ENCODE measurements at places on chromosomes 2 and 18.
A peak's percentile ranks its signal among the peaks of the same experiment; 100 is the strongest.

DNA sequence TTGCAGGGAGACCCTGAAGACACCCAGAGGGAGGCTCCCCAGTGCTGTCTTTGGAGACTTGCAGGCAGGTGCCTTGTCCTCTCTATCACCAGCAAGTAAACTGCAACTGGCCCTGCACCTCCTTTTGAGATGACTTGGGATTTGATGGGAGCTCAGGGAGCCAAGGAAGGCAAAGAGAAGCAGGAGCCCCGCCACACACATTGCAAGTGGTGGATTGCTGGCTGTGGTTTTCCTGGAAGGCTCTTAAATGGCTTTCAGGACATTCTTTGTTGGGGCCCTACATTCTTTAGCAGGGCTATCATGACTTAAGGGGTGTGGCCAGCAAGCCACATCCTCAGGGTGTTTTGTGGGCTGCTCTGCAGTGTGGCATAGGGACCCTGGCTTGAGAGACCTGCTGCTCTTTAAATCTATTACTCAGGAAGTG, 39.9 kb upstream of the CDC42EP3 start:
- DNase-seq: no peak

DNA sequence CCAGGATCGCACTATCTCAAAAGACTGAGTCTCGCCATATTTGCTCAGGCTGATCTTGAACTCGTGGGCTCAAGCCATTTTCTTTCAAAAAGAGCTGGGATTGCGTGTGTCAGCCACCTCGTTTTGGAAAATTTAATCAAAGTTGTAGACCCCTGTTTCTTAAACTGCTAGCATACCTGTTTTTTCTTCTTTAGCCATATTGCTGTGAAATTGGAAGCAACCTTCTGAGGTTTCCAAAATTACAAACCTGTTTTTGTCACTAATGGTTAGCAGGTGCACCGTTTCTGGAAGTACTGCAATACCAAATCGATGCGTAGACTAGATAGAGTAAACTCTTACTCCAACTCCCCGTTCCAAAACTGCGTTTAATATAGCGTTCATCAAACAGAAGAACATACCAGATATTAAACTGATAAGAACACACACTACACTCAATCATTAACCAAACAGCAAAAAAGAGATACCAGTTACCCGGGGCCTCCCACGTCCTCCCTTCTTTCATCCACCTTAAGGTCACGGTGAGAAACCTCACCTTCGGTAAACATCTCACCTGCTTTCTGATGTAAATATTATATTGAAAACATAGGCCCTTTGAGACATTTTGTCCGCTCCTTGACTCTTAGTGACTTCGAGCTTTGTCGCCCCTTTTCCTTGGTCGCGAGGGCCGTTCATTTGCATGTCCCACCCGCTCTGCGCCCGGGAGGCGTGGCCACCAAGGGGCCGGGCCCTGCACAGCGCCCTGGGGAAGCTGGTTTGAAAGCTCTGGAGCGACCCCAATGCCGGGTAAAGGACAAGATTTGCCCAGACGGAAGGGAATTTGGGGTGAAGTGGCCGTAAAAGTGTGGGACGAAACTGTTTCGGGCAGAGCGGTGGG, at the start of gene RNU2-63P:
Gene RNU2-63P, minus strand, starts transcription at position 462 of the 874 bp plus-strand sequence.
- DNase-seq: peak; percentile 31

DNA sequence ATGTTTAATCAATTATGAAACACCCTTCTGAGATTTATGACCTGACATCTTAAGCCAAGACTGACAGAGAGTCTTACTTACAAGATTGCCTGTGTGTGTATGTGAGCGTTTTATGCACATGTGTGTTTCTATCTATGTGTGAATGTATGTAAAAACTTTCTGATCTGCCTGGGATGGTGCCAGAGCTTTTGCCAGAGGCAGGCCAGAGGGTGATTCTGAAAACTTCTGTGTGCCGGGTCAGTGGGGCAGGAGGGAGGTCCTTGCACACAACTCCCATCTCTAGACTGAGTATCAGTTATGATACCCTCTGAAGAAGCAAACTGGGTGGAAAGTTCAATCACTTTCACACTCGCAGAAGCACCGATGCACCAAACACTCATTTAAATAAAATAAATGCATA, 335.0 kb upstream of the NT5C1B start:
- DNase-seq: no peak

- DNase-seq: no peak
These were observed 69.2 kb downstream of the TRIP12 start for GRCh38 chr2:229852565-229852964.

- DNase-seq: no peak
These were observed 92.7 kb downstream of the FAM124B start for GRCh38 chr2:224309176-224309575.

DNA sequence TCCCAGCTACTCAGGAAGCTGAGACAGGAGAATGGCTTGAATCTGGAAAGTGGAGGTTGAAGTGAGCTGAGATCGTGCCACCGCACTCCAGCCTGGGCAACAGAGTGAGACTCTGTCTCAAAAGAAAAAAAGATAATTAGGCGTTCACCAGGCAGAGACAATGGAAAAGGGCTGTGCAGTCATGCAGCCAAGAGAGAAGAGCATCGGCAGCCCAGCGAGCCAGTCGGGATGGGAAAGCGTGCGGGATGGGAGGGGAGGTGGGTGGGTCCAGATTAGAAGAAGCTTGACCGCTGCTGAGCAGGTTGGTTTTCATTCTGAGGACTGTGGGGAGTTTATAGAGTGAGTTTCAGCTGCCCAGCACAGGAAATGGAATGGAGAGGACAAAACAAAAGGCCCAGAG, 15.0 kb upstream of the CYS1 start:
- DNase-seq: no peak

GRCh38 chr2:149330127-149331022, at the start of gene LYPD6:
Gene LYPD6 (plus strand): TSS chr2:149330587. CDS start chr2:149437709, 107,122 bp downstream.
- peak; percentile 66 for DNase-seq

DNA sequence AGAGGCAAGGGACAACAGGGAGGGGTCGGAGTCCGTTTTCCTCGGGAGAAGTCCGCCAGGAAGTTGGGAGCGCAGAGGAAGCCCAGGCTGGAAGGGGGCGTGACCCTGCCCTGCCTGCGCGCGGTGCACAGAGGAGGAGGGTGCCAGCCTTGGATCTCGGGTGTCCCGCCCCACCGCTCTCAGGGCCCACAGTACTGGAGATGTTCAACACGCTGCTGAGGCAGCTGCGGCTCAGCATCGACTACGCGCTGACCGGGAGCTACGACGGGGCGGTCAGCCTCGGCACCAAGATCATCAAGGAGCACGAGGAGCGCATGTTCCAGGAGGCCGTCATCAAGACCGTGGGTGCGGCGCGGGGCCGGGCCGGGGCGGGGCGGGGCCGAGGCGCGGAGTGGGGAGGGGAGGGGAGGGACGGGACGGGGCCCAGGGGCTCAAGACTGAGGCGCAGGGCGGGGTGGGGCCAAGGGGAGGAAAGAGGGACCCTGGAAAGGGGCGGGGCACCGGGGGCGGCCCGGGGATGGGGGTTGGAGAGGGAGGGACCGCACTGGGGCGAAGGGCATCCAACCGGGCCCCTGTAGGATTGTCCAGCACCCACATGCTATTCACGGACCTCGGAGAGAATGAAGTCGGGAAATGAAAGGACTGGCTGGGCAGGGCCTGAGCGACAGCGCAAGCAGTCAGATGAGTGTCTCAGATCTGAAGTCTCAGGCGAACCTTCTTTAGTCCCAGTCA, 36.6 kb downstream of the POMC start:
- DNase-seq: no peak

DNA sequence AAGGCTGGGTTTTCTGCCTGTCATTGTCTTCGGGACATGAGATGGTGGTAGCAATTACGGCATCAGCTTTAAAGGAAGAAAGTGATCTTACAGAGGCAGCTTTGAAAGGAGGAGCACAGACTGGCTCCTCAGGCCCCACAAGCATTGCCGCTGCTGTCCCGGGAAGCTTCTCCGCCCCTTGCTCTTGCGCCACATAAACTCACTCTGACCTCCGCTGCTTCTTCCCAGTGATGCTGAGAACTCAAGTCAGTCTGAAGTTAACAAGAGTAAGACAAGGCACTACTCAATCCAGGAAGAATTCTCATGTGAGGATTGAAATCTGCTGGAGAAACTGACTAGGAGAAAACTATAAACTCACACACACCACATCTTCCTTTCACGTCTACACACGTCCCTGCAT, 112.4 kb upstream of the RIOK3 start:
- no peak for DNase-seq

GRCh38 chr2:202069170-202070067, 3.6 kb upstream of the KIAA2012 start:
- no peak for DNase-seq

DNA sequence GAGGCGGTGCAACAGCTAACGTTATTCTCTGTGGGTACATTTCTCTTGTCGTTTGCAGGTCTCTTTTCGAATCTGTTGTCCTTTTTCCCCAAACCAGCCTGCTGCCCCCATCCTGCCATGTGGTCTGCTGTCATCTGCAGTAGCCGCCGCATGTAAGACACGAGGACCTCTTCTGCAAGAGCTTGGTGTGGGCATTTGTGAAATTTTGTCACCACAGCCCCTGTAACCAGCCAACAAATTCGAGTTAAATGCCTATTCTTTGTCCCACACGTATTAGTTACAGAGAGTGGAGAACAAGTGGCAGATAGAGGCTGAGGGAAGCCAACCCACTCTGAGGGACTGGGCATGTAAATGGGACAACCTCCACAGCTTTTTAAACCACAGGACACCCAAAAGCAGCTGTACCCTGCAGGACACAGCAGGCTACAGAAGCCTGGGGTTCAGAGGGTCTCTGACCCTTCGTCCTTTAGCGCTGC, 35.0 kb downstream of the ITGA6 start:
- no peak for DNase-seq

- DNase-seq: no peak
These were observed 47.9 kb upstream of the FANCL start for GRCh38 chr2:58289029-58289428.

DNA sequence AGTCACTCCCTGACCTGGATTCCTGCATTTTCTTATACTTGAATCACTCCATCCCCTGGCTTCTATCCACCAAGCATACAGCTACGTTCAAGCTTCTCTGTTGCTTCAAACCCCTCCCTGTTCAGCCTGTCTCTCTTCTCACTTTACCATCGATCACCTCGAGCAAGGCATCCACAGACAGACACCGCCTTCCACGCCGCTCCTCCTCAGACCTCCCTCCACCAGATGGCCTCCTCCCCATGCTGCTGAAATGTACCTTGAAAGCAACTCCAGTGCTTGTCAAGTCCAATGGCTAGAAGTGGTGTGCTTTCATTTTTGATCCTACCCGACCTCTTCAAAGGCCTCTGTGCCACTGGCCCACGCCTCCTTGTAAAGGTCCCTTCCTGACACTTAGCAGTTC, 131.3 kb upstream of the ACAA2 start:
- no peak for DNase-seq

GRCh38 chr2:216683846-216684245, 11.5 kb downstream of the IGFBP5 start:
- no peak for DNase-seq

GRCh38 chr2:65877331-65878010, 445.1 kb upstream of the SPRED2 start:
- DNase-seq: no peak

DNA sequence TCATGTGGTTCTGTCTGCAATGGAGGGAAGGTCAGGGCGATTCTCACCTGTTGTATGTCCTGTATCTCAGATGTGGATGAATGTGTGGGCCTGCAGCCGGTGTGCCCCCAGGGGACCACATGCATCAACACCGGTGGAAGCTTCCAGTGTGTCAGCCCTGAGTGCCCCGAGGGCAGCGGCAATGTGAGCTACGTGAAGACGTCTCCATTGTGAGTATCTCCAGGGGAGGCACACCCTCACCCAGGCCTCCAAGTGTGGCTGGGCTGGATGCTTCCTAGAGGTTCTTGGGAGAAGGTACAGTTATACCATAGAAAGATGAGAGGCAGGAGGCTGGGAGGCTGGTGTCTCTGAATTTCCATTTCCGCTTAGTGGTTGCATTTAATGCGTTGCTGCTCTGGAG, 46.9 kb downstream of the FBLN7 start:
- DNase-seq: no peak

GRCh38 chr2:115369400-115369799, 927.0 kb downstream of the DPP10 start:
- no peak for DNase-seq

- DNase-seq: no peak
These were observed 85.4 kb downstream of the NCKAP1 start for GRCh38 chr2:182952741-182953450.

GRCh38 chr2:241877989-241878970, 8.8 kb downstream of the RTP5 start:
- peak; percentile 55 for DNase-seq

GRCh38 chr2:229768235-229768634, 53.9 kb upstream of the DNER start:
- DNase-seq: no peak

GRCh38 chr18:59172664-59173249, 33.1 kb downstream of the SEC11C start:
- DNase-seq: no peak

DNA sequence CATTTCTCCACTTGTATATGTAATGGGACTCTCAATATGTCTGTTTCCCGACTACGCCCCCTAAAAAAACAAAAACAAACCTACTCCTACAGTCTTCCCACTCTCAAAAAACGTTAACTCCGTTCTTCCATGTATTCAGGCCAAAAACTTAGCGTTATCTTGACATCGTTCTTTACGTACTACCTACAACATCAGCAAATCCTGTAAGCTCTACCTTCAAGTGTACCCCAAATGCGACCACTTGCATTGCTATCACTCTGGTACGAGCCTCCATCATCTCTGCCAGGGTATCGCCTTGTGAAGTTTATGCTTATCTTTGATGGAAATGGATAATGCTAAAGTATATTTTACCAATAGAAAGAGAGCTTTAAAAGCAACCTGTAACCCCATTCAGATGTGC, 479 bp downstream of the GPATCH11 start:
- no peak for DNase-seq

- DNase-seq: no peak
These were observed 13.1 kb downstream of the NXPH2 start for GRCh38 chr2:138767101-138767500.

GRCh38 chr18:58776084-58776483, 88.6 kb upstream of the ZNF532 start:
- no peak for DNase-seq

- no peak for DNase-seq
These were observed 147.3 kb downstream of the ALPK2 start for GRCh38 chr18:58481321-58482180.

DNA sequence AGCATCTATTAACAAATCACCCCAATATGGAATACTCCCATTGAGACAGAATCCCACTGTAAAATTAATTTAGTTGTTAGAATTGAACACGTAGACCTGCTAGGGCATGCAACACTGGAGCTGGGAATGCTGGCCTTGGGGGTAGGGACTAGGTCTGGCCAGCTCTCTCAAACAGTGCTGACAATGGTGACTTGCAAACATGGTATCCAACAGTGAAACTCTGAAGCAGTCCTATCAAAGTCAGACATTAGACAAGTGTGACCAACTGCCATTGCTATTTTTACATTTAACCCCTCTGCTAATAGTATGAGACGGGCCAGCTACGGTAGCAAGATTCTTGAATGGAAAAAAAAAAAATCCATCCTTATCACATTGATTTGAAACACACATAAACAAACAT, 7.2 kb downstream of the E2F6 start:
- no peak for DNase-seq

- no peak for DNase-seq
These were observed 46.9 kb upstream of the CNGA3 start for GRCh38 chr2:98299211-98299905.

- no peak for DNase-seq
These were observed 22.5 kb upstream of the POLE4 start for GRCh38 chr2:74935975-74936391.
